ENCODE measurements at places on chromosomes 16 and 17.

GRCh38 chr16:78290872-78291591 is 191.6 kb downstream of the WWOX start:
- DNase-seq: no peak

GRCh38 chr17:83041305-83041704 is 38.1 kb upstream of the METRNL start:
- DNase-seq: no peak

GRCh38 chr16:65936096-65936495 is 430.4 kb upstream of the CDH5 start:
- no peak for DNase-seq

DNA sequence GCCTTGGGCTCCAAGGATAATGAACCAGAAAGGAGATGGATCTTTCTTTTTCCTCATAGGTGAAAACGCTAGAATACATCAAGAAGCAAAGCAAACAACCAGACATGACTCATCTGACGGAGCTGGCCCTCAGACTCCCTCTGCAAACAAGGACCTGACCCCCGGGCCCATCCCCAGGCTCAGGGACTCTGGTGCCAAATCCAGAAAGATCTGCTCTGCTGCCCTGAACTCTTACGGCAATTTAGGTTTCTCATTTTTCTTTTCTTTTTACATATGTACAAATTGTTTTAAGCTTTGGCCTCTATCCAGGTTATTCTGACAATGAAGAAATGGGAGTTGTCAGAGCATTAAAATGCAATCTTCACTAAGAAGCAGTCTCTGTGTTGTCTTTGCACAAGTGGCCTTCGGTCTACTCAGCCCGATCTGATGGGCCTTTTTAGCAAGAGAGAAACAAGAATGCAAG is 17.7 kb downstream of the KNOP1 start:
- no peak for DNase-seq

DNA sequence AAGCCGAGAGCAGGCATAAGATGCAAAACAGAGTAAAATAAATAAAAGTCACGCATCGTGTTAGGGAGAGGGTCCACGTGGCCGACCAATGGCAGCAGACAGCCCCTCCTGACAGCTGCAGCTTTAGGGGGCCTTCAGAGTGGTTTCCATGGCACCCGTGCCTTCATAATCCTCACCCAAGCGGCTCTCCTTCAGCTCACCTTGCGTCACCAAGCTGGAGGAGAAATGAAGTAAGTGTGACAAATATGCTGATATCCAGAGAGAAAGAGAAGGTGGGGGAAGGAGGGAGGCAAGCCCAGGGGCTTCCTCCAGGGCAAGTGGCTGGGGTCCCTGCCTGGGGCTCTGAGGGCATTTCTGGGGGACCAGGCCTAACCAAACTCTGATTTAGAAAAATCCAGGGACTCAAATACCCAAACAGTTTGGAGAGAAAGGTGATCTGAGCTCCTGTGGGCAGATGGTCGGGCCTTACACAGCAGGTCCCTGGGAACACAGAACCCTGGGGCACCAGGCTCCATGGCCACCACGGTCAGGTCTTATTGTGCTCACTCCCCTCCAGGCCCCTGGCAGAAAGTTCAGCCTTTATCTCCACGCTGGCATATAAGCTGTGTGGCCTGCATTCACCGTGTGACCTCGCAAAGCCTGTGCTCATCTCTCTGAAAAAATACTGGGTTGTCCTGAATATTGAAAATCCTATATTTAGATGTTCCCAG is 80.7 kb upstream of the TNRC6C start:
- no peak for DNase-seq
